ENCODE measurements at places on chromosomes 12 and 14. TPM values are rescaled to one million over a fixed set of nuclear protein-coding genes. Genes with fewer than 3 reads are reported as not detected.

KLRC4 gene
- 17.8 TPM for total RNA-seq

KRT79 gene
- total RNA-seq, result not detected

LBHD2 gene
- not detected for total RNA-seq

GRCh38 chr14:20997115-20997514 lies 2.0 kb upstream of the SLC39A2 start:
- no peak overlapping the region for H3K4me3 ChIP-seq
- peaks cover 46% of the 10 kb centered on the region for H3K36me3 ChIP-seq
- DNase-seq, result no peak
